Fibroblast of upper back skin (primary cell): ENCODE measurements at places on chromosomes 13 and 19.

DNA sequence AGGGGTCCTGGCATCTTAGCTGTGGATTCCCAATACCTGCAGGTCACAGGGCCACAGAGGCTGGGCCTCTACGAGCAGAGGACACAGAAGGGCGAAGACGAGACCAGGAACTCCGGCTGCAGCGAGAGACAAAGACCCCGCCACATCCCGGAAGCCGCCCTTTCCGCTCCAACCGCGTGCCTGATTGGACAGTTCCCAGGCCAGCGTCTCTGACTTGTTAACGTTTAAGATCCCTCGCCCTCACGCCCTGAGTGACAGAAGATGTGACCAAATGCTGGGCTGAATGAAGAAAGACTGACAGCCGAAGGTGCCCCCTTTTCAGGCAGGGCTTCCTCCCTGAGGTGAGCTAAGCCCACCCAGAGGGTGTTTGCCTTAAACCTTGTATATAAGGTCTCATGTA is at the start of gene ZNF98:
Gene ZNF98 (minus strand): TSS at position 136 of the 400 bp plus-strand sequence. CDS start 122 bp downstream, at position 14.
- no peak for DNase-seq

GRCh38 chr19:30686826-30687566 is 314.8 kb downstream of the ZNF536 start:
- no peak for DNase-seq

GRCh38 chr13:30561511-30561910 is 56.2 kb upstream of the USPL1 start:
- peak; percentile 71 for DNase-seq

- peak; percentile 22 for DNase-seq
Measured at GRCh38 chr19:40217934-40218890, at the start of gene TTC9B. Gene TTC9B, minus strand, starts transcription at chr19:40218384. Its CDS starts 3 bp downstream, at chr19:40218381.

- DNase-seq, result no peak
Measured at GRCh38 chr19:55208880-55209692, at the start of gene PTPRH. Gene PTPRH, minus strand, starts transcription at chr19:55209501. Its CDS starts 68 bp downstream, at chr19:55209433.

GRCh38 chr13:73222627-73223305 is 164.0 kb downstream of the KLF5 start:
- no peak for DNase-seq

DNA sequence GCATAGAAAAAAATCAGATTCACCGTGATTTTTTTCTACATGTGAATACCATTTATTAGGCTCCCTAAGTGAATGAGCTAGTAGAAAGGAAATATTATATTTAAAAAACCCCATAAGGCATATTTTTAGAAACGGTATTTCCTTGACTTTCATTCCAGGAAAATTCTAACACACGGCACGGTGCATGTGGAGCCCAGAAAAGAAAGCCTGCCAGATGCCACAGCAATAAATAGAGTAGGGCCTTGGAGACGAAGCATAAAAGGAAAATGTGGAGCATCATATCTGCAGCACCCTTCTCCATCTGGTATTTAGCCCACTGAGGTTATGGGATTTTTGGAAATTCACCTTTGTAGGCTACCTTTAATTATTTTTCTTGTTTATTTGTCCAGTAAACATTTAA is 314.4 kb downstream of the ENOX1 start:
- DNase-seq, result no peak

DNA sequence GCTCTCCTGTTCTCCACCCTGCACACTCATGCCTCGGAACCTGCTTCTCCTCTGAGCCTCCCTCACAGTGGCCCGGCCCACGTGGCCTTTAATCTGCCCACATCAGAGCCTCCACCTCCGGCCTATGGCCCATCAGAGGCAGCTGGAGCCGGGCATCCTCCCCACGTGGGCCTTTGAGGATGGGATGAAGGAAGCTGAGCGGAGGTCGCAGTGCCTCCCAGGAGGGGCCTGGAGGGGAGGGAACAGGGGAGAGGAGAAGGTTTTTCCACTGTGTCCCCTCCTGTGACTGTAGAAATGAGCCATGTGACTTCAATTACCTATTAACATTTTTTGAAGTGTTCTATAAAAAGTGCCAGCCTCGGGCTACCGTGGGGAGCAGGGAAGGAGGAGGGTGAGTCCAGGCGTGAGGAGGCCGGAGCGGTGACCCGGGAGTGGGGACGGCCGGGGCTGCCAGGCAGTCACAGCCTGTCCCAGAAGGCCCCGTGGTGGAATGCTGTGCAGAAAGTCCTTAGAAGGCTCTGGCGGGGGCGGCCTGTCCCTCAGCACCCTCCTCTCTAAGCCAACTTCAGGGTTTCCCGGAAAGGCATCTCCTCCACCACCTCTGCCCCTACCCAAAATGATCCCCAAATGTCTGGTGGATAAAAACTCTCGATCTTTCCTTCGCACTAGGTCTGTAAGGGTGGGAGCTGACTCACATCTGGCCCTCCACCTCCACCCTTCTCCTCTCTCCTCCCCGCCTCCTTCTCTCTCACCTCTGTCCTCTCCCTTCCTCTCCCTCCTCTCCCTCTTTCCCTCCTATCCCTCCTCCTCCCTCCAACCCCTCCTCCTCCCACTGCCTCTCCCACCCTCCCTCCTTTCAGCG is 24.8 kb upstream of the SLC1A5 start:
- no peak for DNase-seq

DNA sequence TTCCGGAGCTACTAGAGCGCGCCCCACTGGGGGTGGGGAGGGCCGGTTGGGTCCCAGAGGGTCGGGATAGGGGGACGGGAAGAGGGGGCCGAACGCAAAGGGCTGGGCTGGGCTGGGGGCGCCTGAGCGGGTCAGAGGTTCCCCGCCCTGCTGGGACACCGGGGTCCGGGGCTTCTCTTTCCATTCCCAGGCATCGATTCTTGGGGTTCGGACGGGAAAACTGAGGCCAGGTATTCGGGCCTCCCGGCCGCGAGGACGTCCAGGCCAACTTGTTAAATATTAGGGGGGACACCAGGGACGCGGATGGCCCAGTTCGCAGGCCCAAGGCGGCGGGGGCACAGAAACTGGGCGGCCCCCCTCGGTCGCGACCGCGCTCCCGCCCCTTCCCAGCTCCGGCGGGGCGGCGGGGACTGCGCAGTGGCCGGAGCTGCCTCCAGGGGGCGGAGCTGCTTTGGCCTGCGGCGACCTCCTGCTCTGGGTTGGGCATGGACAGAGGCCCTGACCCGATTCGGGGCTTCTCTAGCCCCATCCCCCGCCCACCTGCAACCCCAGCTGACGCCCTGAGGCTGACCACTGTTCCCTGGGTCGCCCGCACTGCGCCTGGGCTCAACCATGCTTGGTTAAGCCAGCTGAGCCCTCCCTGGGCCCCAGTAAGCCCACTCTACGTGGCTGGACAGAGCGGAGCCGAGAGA is 1.2 kb upstream of the KLF16 start:
- peak; percentile 49 for DNase-seq

GRCh38 chr13:113607889-113608635 is 23.5 kb downstream of the TFDP1 start:
- no peak for DNase-seq

- DNase-seq, result no peak
Measured at GRCh38 chr13:25137788-25138115, 34.3 kb downstream of the AMER2 start.

DNA sequence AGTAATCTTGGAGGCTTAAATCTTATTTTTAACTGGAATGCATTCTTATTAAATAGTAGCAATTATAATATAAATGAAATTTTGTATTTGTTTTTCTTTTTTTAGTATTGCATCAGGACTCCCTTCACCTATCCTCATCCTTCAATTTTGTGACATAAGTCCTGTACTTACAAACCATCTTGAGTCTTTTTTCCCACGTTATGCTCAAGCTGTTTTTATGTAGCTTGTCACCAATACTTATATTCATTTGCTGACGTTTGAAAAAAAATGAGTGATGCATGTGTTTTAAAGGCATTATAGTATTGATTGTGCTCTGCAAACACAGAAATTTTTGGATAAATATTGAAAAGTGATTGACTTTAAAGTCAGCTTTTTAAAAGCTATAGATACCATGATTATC is 888 bp downstream of the GPR18 start:
- DNase-seq, result no peak

DNA sequence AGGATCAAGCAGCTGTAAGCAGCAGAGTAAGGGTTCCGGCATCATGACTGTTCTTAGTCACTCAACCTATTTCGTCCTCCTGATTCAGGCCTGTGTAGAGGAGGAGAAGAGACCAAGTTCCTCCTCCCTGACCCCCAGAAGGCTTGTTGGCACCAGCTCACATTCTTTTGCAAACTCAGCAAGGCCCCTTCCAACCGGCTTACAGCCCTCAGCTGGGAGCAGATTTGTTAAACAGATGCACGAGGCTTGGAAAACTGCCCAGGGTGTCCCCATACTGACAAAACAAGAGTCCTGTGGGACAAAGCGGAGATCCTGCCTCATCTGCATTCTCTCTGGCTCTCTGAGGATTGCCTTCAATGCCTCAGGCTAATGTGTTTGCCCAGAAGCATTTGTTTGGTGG is 113.2 kb upstream of the SOX21 start:
- peak; percentile 24 for DNase-seq

- DNase-seq, result no peak
Measured at GRCh38 chr13:31011193-31011860, 78.9 kb downstream of the TEX26 start.

GRCh38 chr13:70959035-70959775 is 851.0 kb upstream of the KLHL1 start:
- no peak for DNase-seq

DNA sequence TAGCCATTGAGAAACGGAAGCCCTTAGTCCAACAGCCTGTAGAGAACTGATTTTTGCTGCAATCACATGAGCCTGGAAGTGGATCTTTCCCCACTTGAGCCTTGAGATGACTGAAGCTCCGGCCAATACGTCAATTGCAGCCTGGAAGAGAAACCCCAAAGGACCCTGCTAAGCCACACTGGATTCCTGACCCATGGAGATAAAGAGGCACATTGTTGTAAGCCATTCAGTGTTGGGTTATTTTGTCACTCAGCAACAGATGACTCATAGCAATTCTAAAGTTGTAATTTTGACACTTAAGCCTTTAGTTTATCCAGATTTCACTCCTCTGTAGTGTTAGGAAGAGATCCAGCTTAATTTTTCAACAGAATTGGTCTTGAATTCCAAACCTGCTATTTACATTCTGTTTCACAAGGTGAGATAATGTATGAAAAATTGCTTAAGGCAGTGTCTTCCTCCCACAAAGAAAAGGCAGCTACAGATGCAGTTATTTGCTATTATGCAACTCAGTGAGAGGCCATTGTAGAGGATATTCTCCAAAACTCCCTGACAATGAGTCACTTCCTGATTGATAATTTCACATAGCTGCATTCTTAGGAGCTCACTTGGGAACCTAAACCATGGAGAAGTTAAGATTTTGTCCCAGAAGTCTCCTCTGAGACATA is 59.4 kb upstream of the TSHZ3 start:
- DNase-seq, result peak; percentile 88

DNA sequence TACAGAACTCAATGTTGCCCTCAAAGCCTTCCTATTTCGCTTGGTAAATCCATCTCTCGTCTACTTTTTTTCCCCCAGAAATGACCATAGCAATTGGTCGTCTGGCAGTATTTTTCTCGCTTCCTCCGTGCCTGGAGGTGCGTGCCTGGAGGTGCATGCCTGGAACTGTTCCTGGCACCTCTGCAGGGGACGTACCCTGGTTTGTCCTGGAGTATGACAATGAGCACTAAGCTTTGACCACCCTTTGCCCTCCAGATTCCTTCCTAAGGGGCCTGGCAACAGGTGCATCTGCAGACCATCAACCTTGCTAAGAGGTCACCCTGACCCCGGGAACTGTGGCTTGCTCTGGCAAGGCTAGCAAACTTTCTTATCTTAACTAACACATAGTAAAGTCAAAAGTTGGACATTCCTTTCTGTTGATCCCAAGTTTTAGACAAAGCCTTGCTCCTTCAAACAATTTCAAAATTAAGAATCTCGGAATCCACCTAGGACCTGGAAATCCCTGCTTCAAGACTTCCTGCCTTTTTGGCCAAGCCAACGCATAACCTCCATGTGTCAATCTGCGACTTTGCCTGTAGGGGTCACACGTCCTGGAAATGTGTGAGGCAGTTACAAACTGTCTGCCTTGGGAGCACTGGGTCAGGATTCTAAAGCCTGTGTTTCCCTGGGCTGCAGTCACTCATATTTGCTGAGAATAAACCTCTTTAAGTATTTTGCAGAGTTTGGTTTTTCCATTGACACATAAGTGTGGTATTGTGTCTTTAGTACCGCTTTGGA is 28.8 kb upstream of the TUBGCP3 start:
- DNase-seq, result peak; percentile 32

DNA sequence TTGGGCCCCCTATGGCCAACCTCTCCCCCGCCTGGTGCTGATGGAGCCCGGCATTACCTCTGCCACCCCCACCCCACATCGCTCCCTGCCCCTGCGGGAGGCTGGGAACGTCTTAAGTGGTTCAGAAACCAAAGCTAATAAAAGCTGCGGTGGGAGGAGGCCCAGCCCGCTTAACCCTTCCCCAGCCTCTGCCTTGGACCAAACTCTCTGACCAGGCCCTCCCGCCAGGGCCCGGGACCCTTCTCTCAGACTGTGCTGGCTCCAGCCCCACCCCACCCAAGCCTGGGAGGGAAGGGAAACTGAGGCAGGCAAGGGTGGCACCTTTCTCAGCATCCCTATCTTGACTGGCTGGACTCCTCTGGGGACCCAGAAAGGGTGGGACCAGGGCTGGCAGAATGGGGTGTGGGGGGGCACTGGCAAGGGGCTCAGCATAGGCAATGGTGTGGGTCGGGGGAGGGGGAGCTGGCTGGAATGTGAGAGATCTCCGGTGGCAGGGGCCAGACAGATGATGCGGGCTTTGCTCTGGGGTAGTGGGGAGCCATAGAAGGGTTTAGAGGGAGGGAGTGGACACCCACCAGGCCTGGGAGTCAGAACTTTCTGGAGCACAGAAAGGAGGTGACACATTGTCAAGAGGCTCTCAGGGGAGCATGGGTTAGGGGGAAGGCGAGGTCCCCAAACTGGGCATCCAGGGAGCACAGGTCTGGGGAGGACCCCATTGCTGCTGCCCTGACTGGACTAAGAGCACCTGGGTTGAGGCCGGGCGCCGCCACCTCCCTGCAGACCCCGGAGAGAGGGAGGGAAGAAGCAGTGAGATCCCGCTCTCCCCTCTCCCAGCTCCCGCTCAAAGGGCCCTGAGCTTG is 21.9 kb downstream of the SMIM24 start:
- peak; percentile 69 for DNase-seq

DNA sequence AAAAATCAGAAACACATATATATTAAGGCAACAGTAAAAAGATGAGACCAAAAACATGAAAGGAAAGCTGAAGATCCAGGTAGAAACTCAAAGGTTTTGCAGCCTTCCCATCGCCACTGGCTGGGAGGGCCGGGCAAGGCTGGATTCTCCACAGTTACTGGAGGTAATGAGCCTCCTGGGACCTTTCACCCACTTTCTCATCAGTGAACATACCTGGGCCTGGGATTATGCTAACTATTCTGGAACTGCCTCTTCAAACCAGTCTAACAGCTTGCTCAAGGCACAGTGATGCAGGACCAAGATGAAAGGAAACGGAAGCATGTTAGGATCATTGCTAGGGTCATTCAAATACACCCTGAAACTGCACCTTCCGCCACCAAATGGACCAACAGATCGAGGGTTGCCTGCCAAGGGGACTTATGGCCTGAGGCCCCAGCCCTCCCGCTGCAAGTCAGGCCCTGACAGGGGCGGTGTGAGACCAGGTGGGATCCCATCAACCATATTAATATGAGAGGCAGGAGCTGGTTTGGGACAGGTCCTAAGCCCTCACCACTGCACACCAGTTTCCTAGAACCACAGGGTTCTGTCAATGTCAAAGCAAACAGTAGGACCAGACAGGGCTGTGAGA is 28.4 kb upstream of the ATP12A start:
- no peak for DNase-seq
